ENCODE measurements at places on chromosomes 11 and 22.

GRCh38 chr22:40044870-40045834, 50.4 kb downstream of the FAM83F start:
- peak; percentile 63 for DNase-seq

DNA sequence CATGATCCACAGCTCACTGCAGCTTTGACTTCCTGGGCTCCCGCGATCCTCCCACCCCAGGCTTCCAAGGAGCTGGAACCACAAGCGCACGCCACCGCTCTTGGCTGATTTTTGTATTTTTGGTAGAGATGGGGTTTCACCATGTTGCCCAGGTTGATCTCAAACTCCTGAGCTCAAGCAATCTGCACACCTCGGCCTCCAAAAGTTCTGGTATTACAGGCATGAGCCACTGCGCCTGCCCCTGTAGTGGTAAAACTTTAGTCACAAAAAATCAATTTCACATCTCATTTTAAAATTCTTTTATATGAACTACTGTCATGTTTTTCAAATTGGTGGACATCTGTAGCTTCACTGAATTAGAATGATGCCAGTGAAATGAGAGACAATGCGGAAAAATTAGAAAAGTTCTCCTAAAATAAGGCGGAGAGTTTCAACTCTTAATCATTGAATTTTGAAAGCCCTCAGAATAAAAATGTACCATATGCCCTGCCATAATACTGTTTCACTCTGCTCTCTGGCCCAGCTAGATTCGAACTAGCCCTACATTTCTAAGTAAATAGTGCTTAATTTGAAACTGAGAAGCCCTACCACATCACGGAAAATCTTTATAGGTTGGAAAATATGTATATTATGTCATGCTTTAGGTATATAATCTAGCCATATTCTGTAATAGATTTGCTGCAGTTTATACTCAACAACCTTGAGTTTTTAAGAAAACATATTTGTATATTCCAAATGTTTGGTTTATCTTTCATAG, 78.7 kb downstream of the HORMAD2 start:
- DNase-seq = no peak

- no peak for DNase-seq
Observed at GRCh38 chr11:94472916-94473799, 20.5 kb downstream of the MRE11 start.

- peak; percentile 43 for DNase-seq
Observed at GRCh38 chr11:123413636-123414035, 16.4 kb upstream of the GRAMD1B start.

DNA sequence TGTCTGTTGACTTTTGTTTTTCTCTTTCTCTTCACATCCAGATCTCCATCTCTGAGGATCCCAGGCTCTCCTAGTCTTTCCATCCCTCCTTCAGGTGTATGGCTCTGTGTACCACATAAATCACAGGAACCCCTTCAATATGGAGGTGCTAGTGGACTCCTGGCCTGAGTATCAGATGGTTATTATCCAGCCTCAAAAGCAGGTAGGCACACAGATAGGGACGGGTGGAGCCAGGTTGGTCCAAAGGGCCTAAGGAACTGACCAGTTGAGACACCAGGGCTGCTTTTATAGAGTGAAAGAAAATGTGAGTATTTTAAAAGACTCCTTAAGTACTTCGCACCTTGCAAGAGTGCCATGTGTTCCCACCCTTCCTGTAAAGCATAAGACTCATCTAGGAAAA, 39.9 kb downstream of the GLYATL1 start:
- DNase-seq = no peak

DNA sequence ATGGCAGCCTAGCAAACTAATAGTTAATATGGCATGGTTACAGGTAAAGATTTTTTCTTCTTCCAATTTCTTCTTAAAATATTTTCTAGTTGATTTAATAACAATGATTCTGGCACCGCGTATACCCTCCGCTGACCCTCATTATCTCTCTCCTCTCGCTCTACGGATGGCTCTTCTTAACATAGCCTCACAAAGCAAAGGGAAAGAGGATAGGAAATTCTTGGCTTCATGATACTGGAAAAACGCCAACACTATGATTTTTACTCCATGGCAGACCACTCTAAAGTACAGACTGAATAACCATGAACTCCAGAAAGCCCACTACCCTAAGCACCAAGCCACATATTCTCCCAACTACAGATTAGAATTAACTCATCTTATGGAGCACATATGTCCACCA, 6.1 kb downstream of the PI4KA start:
- DNase-seq = no peak

GRCh38 chr22:45689211-45689610, 17.6 kb downstream of the ATXN10 start:
- no peak for DNase-seq

DNA sequence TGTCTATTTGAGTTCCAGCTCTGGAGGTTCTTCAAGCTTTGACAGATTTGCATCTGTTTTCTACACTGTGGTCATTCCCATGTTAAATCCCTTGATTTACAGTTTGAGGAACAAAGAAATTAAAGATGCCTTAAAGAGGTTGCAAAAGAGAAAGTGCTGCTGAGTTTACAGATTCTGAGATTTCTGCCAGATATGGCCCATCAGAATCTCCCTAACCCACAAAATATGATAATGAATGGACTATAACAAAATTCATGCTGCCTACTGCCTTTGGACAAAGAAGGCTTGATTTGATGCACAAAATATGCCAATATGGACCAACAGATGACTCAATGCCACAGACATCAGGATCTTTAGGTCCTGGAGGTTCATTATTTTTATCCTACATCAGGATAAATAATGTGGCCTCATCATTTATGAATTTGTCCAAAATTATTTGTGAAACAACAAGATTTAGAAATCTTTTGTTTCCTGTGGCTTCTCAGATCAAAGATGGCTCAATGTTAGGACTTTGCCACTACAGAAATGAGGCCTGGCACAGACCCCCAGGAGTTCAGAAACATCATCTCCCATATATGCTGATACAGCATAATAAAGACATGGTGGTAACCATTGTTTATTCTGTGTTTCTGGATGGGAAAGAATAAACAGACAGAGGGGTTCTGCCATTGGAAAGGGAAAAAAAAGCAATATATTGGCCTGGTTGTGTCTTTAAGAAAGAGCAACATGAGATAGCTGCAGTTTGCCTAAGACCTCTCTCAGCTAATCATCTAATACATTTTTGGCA, 6.7 kb downstream of the OR5AN1 start:
- no peak for DNase-seq

DNA sequence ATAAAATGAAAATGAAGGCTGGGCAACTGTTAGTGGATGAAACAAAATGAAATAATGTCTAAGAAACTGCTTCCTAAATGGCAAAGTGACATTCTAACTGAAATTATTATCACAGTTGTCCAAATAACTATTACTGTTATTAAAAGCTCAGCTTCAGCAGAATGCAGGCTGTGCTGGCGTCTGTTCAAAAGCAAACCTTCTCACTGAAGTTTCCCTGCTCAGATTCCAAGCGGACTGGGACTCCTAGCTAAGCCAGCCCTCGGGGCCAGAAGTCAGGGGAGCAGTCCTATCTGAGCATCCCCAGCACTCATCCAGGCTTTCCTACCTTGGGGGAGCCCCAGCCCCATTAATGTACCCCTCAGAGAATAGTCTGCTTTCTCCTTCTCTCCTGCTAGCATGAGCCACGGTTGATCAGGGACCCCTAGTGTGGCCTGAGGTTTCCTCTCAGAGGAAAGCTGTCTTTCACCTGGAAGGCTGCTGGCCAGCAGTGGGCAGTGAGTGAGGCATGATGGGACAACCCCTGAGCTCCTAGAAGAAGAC, 1167.3 kb downstream of the TBC1D22A start:
- no peak for DNase-seq

DNA sequence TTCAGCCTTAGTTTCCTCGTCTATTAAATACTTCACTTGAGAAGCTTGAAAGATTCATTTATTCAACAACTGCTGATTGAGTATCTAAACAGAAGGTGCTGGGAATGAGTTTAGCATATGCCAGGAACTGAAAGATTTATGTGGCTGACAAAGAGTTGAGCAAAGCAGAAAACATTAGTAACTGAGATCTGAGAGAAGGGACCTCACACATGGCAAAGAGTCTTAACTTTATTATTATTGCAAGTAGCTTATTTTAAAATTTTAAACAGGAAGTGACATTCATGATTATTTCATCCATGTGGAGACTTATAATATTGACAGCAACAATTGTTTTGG, 133.6 kb downstream of the CASP12 start:
- no peak for DNase-seq

DNA sequence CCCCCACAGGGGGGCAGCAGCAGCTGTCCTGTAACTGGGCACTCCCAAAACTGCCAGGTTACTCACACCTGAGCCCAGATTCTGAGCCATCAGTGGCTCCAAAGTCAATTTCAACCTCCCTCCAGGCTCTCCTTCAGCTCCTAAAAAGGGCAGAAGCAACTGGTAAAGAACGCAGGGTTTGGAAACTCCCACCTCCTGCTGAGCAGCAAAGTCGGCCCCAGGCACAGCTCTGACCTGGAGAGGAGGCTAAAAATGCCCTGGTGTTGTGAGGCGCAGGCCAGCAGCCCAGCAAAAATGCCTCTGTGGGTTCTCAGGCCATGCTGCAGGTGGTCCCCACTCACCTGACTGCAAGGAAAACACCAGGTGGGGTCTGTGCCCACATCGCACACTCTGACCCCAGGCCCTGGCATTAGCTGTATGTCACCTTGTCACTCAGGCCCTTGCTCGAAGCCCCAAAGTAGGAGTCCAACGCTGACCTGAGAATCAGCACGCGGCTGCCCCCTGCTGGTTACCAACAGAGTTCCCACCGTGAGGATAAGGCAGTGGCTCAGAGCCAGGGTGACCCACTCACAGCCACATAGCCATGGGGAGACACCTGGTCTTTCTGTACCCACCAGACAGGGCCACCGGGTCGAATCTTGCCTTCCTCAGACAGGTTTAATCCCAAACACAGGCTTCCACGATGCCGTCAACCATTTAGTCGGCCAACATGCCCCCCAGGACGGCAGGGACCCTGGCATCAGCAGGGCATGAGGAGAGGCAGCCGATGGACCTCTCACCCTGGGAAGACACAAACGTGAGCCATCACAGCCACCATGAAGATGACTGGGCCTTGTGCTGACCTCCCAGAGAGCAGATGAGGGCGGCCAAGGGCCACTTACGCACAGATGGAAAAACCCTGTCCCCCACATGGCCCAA, 11.1 kb downstream of the POLR3H start:
- DNase-seq = peak; percentile 80

GRCh38 chr22:38162881-38163843, 18.5 kb downstream of the PLA2G6 start:
- no peak for DNase-seq

GRCh38 chr11:117249571-117249970, 17.1 kb downstream of the RNF214 start:
- no peak for DNase-seq

GRCh38 chr11:3885855-3886254, 30.4 kb downstream of the STIM1 start:
- no peak for DNase-seq

DNA sequence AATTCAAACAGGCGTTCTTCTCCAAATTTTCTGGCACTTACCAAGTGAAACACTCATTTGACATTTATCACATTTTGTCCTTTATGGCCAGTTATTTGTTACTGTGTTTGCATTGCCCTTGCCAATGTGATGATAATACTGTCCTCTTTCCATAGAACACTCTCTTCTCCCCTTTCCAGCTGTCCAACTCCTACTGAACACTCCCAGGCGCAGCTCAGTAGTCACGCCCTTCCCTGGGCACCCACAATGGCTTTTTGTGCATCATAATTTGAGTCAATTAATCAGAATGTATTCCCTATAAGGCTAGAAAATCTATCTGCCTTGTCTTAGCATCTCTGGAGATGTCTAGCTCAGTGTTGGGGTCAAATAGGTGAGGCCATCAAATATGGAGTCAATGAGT, 21.2 kb upstream of the B3GAT1 start:
- DNase-seq = no peak
